ENCODE measurements at places on chromosomes 5 and 9.
A peak's percentile ranks its signal among the peaks of the same experiment; 100 is the strongest.

GRCh38 chr5:158878227-158878626 is 221.5 kb downstream of the EBF1 start:
- DNase-seq, result no peak

DNA sequence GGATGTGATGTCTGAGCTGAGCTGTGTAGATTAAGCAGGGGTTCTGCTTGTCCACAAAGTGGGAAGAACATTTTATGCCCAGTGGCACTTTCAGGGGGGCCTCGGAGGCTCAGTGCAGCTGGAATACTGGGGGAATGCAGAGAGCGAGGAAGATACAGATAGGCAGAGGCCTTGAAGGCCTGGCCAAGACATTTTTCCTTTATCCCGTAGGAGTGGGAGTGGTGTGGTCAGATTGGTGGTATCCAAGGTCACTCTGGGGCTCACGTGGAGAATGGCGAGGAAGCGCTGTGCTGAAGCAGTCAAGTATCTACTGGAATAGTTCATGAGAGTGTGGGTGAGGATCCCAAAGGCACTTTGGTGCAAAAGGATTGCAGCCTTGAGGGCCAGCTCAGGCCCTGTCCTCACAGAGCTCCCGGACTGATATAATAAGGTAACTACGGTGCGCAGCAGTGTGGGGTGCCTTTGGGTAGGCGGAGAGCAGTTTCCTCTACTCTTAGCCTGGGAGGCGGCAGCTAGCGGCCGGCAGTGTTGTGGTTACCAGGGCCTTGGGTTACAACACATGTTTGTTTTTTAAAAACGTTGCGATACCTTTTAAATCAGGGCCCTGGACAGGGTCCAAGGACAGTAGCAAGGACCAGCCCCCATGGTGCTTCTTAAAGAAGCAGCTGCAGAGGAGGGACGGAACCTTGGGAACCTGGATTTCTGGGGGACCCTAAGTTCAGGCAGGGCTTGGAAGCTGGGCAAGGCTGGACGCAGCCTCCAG is 10.8 kb upstream of the CCDC69 start:
- DNase-seq, result no peak

DNA sequence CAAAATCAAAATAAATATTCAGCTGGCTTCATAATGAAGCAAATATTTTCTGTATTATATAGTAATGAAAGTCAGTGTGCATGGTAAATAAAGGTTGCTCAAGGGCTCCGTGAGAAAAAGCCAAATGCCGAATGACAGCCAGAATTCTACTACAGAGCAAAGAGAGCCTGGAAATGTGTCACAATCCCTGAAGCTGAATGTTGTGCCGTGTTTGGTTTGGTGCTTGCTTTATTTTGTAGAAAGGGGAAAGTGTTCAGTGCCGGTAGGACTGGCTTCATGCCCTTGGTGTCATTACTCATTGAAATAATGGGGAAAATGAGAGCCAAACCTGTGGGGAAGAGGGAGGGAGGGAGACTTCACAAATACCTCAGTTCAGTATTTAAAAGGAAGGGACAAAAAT is 26.8 kb upstream of the ADAMTSL1 start:
- no peak for DNase-seq

GRCh38 chr9:101226161-101226560 is 158.6 kb downstream of the BAAT start:
- DNase-seq, result no peak

DNA sequence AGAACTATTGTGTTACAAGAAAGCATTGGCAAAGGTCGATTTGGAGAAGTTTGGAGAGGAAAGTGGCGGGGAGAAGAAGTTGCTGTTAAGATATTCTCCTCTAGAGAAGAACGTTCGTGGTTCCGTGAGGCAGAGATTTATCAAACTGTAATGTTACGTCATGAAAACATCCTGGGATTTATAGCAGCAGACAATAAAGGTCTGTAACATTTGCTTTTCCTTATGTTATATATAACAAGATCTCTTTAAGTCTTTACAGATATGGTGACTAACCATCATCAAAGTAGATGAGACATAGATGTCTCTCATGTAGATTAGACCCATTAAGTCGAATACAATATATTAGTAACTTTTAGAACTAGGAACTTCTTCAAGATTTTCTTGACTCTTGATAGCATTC is 33.0 kb downstream of the TGFBR1 start:
- DNase-seq, result no peak

DNA sequence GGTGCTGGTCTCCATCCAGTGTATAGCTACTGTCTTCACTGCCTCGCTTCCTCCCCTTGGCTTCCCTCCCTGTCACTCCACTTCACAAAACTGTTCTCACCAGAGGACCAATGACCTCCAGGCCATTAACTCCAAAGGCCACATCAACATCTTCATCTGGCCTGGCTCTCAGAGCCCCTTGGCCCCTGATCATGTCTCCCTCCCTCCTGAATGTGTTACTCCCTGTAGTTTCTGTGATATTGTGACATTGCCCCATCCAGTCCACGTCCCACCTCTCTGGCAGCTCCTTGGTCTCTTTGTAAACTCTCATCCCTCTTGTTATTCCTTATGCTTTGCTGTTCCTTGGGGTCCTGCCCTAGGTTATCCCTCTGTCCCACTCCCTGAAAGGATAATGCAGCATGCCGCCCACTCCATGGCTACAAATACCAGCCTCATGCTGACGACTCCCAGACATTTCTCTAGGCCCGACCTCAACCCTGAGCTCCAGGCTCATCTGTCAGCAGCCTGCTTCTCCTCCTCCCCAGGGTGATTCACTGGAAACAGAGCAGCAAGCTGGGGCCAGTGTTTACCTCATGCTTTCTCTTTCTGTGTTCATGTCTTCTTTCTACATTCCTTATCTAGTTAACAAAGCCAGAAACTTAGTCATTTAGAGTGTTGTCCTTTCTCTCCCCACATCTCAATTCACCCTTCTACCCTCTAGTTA is 312.2 kb downstream of the SPOCK1 start:
- DNase-seq, result no peak

GRCh38 chr9:98973576-98973975 is 29.9 kb downstream of the COL15A1 start:
- DNase-seq, result no peak

- no peak for DNase-seq
These were observed 11.7 kb downstream of the PRUNE2 start for GRCh38 chr9:76894198-76894597.

DNA sequence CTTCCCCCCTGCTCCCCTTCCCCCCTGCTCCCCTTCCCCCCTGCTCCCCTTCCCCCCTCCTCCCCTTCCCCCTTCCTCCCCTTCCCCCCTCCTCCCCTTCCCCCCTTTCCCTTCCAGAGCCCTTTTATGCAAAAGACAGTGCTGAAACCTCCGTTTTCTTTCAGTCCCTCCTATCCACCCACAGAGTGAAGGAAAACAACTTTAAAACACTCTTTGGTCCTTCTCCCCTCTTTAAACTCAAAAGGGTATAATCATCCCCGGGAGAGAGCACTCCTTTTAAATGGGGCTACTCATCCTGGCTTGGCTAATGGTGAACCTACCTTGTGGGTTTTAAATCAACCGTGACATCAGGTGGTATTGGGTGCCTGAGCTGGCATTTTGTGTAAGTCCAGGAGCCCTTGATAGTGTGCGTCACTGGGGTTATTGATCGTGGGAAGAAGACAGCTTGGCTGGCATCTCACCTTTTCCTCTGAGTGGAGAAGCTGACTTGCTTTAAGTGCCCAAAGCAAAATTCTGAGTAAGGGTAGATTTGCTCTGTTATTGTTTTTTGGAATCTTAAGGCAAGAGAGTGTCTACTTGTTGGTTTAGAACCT is 2.7 kb downstream of the LARP1 start:
- no peak for DNase-seq

GRCh38 chr5:61919920-61920319 is 386.1 kb upstream of the KIF2A start:
- DNase-seq, result no peak

DNA sequence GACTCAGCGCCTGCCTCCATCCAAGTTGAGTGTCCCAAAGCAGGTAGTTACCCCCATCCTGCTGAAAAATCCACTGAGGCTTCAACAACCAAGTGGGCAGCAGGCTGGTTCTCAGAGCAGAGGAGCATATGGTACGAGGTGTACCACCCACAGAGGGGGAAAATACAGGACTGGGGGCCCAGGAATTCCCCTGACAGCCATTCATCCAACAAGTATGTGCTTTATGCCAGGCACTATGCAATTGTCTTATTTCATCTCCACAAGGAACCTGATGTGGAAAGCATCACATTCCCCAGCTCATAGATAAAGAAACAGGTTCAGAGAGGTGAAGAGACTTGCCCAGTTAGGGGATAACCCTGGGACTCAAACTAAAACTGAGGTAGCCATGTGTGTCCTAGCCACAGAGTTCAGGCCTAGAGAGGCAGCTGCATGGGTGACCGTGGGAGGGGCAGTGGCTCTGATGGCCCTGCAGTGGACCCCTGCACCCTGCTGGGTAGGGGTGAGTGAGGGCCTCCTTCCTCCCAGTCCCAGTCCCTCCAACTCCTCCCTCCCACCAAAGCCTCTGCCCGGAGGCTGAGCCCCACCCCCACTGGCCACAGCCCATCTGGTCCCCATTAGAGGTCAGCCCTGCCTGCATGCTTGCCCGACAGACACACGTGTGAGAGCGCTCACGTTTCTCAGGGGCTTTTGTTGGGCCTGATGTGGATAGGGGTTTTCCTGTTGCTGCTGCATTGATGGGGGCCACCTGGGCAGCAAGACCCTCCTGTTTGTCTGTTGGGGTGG is 11.5 kb downstream of the PDLIM4 start:
- peak; percentile 27 for DNase-seq

DNA sequence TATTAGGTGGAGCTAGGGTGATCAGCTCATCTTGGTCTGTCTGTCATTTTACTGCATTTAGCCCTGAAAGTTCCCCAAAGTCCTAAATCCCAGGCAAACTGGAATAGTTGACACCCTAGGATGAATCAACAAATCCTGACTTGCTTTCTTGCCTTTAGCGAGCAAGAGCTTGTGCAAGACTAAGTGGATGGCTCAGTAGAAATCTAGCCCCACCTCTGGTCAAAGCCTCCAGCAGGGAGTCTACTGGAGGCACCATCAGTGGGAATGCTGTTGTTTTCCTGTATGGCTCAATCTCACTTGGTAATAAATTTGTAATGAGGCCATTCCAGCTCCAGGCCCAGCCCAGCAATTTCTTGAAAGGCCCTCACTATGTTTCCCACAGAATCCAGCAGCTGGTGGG is 43.7 kb upstream of the TRPC7 start:
- no peak for DNase-seq

DNA sequence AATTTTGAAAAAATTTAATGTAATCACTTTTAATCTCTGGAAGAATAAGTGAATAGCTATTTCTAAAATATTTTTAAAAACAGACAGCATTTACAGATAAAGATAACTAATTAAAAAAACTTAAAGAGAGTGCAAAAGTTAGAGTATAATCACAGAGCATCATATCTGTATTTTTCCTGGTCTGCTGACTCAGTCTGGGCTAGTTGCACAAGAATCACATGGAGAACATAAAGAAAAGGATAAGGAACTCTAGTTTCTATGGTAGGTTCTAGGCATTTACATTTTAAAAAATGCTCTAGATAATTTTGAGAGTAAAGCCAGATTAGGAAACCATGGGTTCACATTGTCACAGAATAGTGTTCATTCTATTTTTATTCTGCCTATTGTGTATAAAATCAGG is 347.4 kb downstream of the PSAT1 start:
- DNase-seq, result no peak

DNA sequence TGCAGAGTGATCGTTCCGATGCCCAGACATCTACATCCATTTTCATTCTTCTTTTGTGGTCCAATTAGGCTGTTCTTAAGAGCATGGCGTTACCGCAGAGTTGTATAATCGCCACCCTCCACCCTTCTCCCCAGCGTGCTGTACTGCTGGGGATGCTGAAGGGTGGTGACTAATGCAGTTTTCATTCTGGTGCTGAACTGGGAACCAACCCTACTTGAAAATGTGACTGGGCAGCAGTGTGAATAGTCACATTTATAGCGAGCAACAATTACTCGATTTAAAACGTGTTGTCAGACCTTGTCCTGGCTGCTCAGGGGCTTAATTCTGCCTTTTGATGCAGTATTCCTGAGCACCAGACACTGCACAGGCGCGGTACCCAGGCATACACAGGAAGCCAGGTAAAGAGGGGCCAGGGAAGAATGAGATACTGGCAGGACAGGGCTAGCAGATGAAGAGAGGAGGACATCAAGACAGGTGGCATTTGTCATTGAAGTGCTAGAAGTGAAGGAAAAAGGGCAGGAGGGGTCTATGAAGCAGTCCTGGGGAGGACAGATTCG is 719 bp upstream of the ISCA1 start:
- DNase-seq, result peak; percentile 69

GRCh38 chr9:87276327-87276841 is 221.3 kb upstream of the DAPK1 start:
- no peak for DNase-seq

- peak; percentile 77 for DNase-seq
These were observed 23.1 kb downstream of the TRIM7 start for GRCh38 chr5:181181650-181182565.

DNA sequence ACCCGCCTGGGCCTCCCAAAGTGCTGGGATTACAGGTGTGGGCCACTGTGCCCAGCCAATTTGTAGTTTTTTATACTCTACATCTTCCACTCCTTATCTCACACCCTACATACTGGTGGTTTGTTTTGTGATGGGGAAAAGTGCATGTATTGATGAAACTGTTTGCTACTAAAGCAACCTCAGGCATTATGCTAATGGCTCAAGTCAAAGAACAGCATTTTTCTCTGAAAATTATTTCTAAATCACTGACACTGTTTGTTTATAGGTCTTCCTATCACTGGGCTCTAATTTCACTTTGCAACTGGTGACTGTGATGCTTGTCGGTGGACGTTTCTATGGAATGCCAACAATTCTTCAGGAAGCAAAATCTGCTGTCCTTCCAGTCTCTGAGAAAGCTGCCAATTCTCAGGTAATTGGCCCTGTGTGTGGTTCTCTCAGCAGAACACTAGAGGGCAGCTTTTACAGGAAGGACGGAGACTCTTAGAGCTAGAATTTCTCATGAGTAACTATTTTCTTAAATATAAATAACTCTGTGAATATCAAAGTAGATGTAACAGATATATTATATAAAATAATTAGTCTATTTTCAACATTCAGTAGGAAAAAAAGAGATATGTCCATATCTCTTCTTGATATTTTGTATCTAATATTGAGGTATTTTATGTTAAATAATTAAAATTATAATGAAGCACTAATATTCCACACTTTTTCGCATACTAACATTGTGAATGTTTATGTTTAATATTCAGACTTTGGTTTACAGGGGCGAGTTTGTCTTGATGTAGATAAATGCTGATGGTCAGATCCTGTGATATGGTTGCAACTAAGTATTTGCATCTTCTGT is 244.1 kb downstream of the ADGRV1 start:
- DNase-seq, result peak; percentile 61

GRCh38 chr5:110757118-110757729 is 18.4 kb downstream of the SLC25A46 start:
- peak; percentile 46 for DNase-seq

GRCh38 chr9:116002181-116002580 is 151.4 kb upstream of the PAPPA start:
- no peak for DNase-seq

DNA sequence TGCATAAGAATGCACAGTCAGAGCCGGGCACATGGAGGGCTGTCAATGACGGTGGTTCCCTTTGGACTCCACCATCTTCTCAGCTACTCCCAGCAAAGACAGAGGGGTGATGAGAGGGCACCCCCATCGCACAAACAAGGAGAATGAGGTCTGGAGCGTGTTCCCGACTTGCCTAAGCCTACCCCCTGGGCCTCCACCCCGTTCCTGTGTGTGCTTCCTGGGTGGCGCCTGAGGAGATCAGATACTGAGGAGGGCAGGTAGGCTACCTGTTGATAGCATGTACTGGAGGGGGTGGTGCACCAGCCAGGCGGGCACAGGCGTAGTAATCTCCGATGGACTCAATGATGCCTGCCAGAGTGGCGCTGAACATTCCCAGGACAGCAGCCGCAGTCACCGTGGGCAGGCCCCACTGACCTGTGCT is 4.1 kb downstream of the SLC23A1 start:
- DNase-seq, result no peak

GRCh38 chr9:134516464-134516863 is 125.1 kb upstream of the COL5A1 start:
- DNase-seq, result no peak
